ENCODE measurements at places on chromosomes 3 and 15.

DNA sequence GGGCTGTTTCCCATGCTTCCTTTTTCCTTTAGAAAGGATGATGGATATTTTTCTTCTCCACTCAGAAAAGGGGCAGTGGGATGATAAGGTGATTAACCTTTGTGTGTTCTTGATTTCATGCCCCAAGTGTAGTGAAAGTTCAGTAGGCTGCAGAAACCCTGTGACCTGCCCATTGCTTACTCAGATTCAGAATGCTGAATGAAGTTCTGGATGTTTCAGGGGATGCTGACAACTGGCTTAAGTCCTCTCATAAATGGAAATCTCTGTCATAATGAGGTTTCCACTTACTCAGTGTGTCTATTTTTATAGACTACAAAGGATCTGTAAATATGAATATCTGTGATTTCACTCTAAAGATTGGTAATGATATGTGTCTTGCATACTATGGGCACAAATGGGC is 471.3 kb upstream of the TPRG1 start:
- DNase-seq = no peak

DNA sequence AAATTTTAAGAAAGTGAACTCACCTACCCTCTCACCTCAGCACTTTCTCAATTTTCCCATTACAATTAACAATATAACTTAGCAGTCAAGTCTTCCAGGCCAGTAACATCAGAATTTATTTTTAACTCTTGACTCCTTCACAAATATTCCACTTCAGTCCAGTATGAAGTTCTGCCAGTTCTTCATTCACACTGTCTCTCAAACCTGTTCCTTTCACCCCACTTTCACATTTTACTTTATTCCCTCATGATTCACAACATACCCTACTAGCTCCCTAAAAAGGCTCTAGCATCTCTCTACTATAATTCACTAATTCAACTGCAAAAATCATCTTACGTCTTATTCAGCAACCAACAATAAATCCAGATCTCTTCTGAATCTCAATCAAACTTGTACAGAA is 3.8 kb downstream of the GSK3B start:
- DNase-seq = no peak

- no peak for DNase-seq
Measured at GRCh38 chr15:62118520-62119226, 46.4 kb downstream of the C2CD4B start.

- DNase-seq = no peak
Measured at GRCh38 chr3:43288850-43289249, 2.5 kb downstream of the SNRK start.

DNA sequence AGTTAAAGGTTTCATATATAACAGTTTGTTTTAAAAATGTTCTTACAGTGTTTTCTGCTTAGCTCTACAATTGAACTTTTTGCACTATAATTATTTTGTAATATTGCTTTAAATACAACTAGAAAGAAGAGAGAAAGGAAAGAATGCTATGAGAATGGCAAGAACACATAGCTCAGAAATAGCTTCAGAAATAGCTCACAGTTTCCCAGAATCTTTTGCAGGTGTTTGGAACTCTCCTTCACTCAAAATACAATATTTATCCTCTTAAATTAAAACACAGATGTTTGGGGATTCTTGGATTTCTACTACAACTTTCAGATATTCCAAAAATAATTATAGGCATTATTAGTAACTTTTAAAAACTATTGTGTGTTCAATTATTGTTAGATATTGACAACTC is 658.0 kb upstream of the DPPA4 start:
- DNase-seq = no peak

GRCh38 chr3:149790268-149790667 is 2.1 kb downstream of the ANKUB1 start:
- DNase-seq = no peak

- DNase-seq = no peak
Measured at GRCh38 chr15:76974456-76975036, 20.4 kb upstream of the PSTPIP1 start.

DNA sequence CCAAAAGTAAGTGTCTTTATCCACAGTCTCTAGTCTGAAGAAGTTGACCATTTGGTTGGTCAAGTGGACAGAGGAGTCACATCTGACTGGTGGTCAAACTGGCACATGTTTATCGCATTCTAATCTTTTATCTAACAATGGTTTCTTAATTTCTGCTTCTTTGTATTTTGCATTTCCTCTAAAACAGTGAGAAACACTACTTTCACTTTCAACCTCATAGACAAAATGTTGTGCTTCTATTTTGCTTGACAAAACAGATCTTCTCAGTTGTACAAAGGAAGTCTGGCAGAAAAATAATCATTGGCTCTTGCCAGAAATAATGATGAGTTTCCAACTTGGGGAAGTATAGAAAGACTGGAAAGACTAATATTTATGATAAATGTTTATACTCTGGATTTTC is 103.9 kb downstream of the MME start:
- DNase-seq = no peak

GRCh38 chr15:79453446-79453845 is 21.3 kb downstream of the MINAR1 start:
- no peak for DNase-seq

GRCh38 chr3:158103081-158103886 is 2.9 kb downstream of the SHOX2 start:
- no peak for DNase-seq

DNA sequence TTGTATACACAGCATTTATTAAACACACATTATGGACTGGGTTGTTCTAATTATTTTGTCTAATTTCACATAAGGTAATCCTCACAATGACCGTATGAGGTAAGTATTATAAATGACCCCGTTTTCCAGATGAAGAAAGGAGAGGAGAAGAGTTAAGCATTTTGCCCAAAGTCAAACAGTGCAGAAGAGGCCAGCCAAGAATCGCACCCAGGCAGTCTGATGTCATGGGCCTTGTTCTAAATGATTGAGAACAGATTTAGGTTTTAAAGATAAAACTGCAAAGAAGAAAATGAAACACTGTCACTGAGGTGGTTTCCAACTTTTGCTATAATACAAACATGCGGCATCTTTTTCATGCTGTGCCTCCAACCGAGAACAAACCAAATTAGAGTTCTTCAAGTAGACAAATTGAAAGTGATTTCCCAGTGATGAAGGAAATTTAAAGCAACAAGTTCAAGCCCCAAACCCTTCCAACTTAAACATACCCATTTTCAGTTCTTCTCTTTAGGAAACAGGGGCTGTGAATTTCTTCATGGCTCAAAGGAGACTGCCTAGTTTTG is 155.3 kb downstream of the THRB start:
- no peak for DNase-seq

- no peak for DNase-seq
Measured at GRCh38 chr3:229183-229661, 32.7 kb downstream of the CHL1 start.

- DNase-seq = no peak
Measured at GRCh38 chr15:39327005-39327730, 253.7 kb upstream of the THBS1 start.

- DNase-seq = no peak
Measured at GRCh38 chr3:123084738-123085237, 18.0 kb downstream of the PDIA5 start.

- DNase-seq = no peak
Measured at GRCh38 chr15:74290645-74291044, 54.5 kb downstream of the CCDC33 start.

DNA sequence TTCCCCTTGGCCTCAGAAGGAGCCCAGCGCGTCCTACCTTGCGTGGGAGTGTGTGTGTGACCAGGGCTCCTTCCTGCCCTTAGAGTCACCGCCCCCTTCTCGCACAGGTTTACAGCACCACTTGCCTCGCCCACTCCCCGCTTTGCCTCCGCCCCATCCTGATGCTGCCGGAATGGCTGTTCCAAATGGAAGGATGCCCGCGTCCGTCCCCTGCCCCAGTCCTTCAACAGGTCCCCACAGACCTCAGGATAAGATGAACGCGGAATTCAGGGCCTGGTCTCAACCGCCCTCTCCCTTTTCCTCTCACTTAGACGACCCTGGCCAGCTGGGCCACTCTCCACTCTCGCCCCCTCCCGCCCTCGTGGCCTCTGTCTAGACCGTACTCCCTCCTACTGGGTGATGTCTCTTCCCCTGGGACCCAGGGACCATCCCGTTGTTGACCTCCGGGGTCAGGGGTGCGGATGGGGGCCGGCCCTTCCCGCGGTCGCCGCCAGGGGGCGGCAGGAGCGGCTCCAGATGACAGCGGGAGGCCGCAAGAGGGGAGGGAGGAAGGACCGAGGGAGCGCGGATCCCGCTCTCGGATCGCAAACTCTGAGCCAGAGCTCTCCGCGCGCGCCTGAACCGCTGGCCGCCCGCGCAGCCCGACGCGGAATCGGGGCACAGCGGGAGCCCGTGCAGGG is at the start of gene THSD4:
THSD4 (plus strand) TSS at position 585 of the 680 bp plus-strand sequence.
- no peak for DNase-seq

DNA sequence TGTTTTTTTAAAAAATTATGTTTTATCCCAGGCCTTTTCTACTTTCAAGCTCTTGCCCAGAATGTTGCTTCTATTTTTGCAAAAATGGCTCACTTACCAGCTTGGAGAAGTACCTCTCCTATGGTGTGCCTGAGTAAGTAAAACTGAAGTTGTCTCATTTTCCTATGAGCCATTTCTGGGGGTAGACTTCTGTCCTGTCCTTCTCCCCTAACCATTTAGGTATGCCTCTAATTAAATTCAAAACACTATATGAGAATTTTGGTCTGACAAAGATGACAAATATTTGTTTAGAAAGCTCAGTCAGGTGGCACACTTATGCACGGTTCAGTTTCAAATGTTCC is 282.5 kb upstream of the ICE2 start:
- DNase-seq = no peak

GRCh38 chr3:98800401-98800800 is 37.3 kb downstream of the ST3GAL6 start:
- no peak for DNase-seq

GRCh38 chr3:54756330-54756731 is 171.5 kb downstream of the LRTM1 start:
- no peak for DNase-seq

DNA sequence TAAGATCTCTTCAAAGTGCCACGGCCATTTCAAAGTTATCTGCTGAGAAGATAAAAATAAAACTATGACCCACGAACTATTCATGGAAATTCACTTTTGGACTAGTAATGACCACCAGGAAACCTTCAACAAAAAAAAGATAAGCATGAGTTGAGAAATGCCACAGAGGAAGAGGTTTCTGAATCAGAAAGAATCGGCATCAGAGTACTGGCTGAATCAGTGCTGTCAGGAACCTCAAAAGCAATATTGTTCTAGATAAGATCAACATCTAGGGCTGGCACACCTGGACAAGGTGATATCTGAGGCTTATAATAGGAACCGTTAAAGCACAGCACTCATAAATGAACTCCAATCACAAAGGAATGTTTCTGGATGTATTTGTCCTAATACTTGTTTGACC is 72.7 kb downstream of the PEAK1 start:
- DNase-seq = no peak

DNA sequence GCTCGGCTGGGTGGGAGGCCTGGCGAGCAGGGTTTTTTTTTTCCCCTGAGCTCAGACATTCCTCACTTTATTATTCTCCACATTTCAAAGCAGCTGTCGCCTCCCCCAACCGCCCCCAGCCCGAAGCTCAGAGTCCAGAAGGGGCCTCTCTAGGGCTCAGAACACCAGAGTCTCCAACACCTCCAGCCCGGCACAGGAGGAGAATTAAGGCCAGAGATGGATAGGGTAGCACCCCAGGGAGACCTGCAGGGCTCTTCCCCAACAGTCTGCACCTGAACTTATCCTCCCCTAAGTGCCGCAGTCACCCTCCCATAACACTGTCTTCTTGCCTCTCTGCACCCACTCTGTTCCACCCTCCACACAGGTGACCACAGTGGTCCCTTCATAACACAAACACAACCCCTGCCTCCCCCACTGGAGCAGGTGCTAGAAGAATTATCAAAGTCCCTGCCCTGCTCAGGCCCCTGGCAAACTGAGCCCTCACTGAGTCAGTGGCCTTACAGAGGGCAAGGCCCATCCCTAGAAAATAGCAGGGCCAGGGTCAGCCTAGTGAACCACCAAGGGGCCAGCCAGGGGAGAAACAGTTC is 14.1 kb downstream of the MYL3 start:
- DNase-seq = no peak

DNA sequence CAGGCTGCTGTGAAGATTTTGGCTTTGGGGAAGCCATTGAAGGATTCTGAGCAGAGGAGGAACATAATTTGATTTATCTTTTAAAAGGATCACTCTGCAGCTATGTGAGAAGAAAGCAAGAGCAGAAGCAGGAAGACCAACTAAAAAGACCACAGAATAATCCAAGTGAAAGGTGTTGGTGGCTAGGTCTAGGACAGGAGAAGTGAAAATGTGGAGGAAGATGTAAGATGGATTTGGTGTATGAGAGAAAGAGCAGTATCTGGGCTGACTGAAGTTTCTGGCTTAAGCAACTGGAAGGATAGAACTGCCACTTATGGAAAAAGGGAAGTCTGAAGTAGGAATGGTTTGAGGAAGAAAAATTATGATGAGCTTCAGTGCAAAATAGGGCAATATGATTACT is 62.0 kb downstream of the SFMBT1 start:
- DNase-seq = no peak

DNA sequence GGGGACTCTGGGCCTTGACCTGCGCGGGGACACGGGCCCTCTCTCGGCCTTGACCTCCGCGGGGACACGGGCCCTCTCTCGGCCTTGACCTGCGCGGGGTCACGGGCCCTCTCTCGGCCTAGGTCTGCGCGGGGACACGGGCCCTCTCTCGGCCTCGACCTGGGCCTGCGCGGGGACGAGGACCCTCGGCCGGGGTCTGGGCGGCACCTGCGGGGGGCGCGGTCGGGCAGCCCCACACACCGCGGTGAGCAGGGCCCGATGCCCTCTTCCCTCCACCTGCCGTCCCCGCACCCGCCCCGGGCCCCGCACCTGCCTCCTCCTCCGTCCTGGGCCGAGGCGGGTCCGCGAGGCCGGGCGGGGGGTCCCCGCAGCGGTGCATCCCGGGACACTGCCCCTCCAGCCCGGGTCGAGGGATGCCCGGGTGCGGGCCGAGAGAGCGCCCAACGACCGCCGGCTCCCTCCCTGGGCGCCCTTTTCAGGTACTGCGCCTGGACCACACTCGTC is 15.6 kb upstream of the CERS3 start:
- no peak for DNase-seq

- no peak for DNase-seq
Measured at GRCh38 chr15:62825191-62825590, 217.4 kb upstream of the TPM1 start.

- no peak for DNase-seq
Measured at GRCh38 chr15:62848632-62849050, 193.9 kb upstream of the TPM1 start.

- no peak for DNase-seq
Measured at GRCh38 chr3:168427835-168428475, 332.2 kb upstream of the GOLIM4 start.

DNA sequence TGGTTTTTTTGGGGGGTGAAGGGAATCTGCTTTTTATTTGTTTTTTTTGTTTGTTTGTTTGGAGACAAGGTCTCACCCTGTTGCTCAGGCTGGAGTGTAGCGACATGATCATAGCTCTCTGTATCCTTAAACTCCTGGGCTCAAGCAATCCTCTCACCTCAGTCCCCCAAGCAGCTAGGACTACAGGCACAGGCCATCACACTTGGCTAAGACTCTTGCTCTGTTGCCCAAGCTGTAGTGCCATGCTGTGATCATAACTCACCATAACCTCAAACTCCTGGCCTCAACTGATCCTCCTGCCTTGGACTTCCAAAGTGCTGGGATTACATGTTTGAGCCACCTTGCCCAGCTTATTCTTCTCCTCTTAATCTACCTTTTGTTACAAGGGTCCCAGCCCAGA is 31.8 kb downstream of the GPR176 start:
- DNase-seq = no peak

All from stimulated activated CD8-positive, alpha-beta memory T cell treated with anti-CD3 and anti-CD28 coated beads, Interleukin-7, amount 100 ng/mL, for 4 hours (primary cell).